Mesenchymal stem cell (in vitro differentiated cells and primary cell): ENCODE measurements at places on chromosomes 5 and 9.

DNA sequence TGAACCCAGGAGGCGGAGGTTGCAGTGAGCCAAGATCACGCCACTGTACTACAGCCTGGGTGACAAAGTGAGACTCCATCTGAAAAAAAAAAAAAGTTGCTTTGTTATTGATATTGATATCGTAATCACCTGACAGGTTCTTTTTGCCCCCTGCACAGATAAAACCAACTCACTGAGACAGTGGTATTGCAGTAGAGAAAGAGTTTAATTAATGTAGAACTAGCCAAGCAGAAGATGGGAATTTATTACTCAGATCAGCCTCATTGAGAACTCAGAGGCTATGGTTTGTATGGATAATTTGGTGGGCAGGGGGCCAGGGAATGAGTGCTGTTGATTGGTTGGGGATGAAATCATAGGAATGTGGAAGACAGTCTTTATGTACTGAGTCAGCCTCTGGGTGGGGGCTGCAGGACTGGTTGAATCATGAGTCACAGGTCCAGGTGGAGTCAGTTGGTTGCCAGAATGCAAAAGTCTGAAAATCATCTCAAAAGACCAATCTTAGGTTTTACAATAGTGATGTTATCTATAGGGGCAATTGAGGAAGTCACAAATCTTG lies 35.8 kb upstream of the MEGF10 start:
- DNase-seq = no peak

GRCh38 chr5:18932081-18932480 lies 1055.9 kb downstream of the CDH18 start:
- DNase-seq = no peak

DNA sequence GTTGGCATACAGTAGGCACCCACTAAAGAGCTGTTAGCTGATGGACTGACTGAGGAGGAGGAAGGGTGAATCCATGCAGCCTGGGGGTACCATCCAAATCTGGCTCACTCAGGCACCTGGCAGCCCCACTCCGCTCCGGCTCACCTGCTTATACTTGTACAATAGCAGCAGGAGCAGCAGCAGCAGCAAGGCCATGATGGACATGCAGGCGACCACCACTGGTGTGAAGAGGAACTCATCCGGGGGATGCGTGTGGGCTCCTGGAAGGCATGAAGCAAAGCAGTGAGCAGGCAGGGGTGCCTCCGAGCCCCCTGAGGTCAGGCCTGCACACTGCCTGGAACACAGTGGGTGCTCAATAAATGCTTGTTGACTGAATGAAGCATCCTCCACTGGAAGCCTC lies 18.3 kb downstream of the CSF1R start:
- no peak for DNase-seq

GRCh38 chr5:8446179-8446578 lies 577.2 kb downstream of the MTRR start:
- DNase-seq = no peak

GRCh38 chr5:33936381-33937016 lies at the start of gene RXFP3:
RXFP3 (plus strand) TSS chr5:33936386; CDS start chr5:33936741, 355 bp downstream.
- no peak for DNase-seq

GRCh38 chr5:40365342-40366330 lies 314.1 kb upstream of the PTGER4 start:
- DNase-seq = no peak

- DNase-seq = no peak
Observed at GRCh38 chr5:135553688-135554462, 18.1 kb upstream of the NEUROG1 start.

GRCh38 chr5:77170196-77170890 lies 40.1 kb upstream of the PDE8B start:
- no peak for DNase-seq

GRCh38 chr9:14987858-14988257 lies 77.6 kb upstream of the FREM1 start:
- no peak for DNase-seq

GRCh38 chr5:19880458-19880857 lies 107.5 kb downstream of the CDH18 start:
- no peak for DNase-seq

- DNase-seq = peak; percentile 51
Observed at GRCh38 chr5:178201221-178201926, 3.0 kb upstream of the HNRNPAB start.

- DNase-seq = peak; percentile 81
Observed at GRCh38 chr9:88835038-88835466, 156.2 kb upstream of the S1PR3 start.
